ENCODE measurements at places on chromosomes 5 and 9.

DNA sequence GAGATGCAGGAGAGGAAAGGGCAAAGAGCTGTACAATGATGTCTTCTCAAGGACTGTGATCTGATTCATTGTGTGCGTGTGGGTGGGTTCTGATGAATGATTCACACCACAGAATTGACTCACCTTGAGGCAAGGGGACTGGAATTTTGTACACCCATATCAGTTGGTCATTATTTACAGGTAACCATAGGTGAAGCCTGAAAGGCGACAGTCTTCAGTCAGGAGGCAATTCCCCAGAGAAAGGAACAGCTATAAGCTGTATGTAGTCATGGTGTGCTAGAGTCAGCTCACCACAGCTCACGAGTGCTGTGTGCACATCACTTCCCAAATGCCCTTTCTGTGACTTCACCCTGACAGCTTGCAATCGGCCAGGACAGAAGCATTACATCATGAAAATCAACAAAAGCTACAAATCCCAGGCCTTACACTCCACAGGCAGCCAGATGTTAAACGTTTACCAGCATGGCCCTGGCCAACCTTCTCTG lies 87.6 kb upstream of the RPS23 start:
- DNase-seq, result no peak

DNA sequence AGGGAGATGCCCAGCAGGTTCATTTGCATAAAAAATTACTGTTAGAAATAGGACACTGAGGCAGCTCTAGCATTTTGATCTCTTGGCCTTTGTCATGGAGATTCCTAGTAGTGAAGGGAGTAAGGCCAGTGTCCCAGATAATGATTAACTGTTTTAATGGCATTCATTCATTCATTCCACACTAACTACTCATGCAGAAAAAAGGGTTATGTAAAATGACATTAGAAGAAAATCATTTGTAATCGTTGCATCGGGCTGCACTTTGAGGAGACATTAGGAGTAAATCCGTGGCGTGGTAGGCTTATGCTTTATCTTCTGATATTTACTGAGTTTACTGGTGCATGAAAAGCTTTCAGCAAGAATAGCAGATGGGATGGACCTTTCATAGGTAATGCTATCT lies 82.6 kb upstream of the GRHPR start:
- DNase-seq, result no peak

GRCh38 chr5:59065554-59065953 lies 482.7 kb downstream of the RAB3C start:
- no peak for DNase-seq

- no peak for DNase-seq
These were observed 5.9 kb downstream of the FAM163B start for GRCh38 chr9:133603135-133603927.

DNA sequence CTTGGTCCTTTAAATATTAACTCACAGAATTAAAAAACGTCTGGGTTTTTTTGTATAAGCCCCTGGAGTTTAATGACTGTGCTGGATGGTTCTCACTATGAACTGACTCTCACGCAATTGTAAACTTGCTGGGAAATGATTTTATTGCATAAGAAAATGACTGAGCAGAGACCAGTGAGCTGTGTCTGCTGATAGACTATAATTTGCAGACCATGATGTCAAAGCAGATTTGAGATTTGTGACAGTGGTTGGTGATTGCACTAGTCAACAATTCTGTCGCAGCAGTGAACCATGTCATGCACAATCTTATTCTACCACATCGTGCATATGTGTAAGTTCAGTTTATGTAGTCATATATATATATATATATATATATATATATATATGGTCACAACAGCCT lies 85.7 kb upstream of the C9orf72 start:
- no peak for DNase-seq

- DNase-seq, result no peak
These were observed 58.1 kb downstream of the DMRT1 start for GRCh38 chr9:899440-900184.

DNA sequence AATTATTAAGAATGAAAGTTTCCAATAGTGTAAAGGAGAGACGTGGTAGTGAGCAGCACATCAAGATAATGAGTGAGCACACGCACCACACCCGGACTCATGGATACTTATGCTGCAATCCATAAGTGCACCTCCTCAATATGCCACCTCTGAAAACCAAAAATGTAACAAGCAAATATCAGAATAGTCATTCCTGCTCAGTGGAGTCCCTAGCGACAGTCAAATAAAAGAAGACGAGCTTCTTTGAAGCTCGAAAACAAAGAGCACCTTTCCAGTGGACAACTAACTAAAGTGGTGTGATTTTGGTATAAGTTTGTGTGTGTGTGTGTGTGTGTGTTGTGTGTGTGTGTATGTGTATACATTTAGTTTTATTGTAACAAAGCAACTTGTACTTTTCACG lies 241.3 kb downstream of the DEPDC1B start:
- DNase-seq, result no peak

DNA sequence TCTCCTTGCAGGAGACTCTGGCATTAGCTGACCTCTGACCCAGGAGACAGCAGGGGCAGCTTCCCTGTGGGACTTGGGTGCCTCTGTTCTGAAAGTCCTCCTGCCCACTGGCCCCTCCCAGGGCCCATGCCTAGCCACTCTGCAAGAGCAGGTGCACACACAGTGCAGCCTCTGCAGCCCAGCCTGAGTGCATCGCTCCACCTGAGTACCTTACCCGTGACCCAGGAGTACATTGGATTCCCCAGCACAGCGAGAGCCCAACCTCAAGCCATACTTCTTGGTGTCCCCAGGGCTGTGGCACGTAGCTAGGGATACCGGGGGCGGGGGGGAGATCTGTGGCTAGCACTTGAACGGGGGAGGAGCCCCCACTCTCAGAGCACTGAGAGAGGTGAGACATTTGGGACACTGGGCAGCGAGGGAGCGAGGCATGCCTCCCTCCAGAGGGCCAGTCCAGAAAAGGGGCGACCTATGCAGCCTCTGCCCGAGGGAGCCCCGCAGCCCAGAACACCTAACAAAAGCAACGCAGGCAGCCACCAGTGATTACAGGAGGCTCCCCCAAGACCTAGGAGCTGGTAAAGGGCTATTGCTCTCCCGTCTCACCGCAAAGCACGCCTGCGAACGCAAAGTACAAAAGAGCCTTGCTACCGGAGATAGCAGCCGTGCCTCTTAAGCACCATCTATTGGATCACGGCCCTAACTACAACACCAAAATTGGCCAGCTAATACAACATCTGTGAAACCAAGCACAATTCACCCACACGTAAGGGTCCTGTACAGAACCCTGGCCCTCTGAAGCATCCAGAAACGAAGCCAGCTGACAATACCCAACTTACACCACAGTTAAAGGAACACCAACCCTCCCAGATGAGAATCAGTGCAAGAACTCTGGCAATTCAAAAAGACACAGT lies 826 bp upstream of the PRDM9 start:
- no peak for DNase-seq

DNA sequence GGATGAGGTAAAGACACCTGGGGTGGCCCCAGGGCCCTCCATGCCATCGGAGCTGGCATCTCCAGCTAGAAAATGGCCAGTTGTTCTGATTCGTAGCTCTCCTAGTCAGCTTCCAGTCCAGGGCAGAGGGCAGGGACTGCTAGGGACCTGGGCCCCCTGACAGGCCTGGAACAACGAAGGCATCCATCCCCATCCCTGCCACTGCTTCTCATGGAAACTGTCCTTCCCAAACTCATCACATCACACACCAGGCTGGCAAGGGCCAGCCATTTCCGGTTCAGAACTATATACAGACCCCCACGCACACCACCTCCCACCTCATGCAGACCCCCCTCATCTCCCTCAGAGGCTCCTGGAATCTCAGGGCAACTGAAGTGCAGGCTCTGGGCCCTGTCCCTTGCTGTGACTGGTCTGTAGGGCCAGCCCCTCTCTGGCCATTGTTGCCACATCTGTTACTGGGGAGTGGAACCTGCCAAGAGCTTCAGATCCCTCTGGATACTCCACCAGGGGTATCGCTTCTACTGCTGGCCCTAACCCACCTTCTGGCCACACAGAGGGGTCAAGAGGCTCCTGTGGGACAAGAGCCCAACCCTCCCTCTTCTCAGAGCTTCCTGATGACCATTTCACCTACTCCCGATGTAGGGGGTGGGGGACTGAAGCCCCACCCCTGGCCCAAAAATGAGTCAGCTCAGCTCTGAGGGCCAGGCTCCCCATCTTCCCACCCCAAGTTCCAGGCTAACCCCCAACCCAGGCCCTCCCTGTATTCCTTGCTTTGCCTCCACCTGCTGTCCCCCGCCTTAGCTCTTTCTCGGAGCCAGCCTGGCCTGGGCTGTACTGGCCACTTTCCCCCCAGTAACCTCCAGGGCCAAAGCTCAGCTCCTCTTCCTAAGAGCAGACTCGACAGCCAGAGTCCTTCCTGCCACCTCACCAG lies 1.2 kb upstream of the MZB1 start:
- DNase-seq, result no peak

DNA sequence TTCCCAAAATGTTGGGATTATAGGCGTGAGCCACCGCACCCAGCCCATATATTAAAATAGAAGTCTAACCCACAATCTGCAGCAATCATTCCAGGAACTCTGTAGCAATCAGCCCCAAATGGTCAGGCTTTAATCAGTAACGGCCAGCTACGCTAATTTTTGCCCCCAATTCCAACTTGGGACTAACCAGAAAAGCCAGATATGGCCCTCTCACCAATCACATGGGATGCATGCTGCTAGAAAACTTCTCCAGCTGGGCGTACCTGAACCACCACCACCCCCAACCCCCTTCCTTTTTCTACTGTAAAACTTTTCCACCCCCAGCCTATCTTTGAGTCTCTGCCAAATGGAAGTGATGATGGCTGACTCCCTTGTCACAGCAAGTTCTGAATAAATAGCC lies 4.1 kb downstream of the SUSD1 start:
- DNase-seq, result no peak

DNA sequence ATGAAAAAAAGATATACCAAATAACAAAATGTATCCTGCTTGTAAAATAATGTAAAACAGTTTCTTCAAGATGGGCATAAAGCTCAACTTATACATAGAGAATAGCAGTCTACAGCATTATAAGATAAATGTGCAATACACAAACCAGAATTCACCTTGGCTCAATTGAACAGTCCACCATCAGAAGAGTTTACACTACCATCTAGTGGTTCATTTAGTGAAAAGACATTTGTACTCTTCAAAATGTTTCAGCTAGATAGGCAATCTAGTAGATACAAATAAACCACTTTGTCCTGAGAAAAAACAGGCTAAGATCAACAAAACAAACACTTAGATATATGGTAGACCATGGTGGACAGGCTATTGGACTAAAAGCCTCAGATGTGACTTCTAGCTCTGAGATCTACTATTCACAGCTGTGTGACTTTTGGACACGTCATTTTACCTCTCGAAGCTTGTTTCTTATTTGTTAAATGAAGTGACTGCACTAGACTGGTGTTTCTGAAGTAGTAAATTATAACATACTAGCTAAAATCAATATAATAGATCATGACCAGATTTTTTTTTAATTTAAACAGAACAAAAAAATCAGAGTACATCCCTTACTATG lies 22.1 kb upstream of the TPD52L3 start:
- DNase-seq, result no peak

DNA sequence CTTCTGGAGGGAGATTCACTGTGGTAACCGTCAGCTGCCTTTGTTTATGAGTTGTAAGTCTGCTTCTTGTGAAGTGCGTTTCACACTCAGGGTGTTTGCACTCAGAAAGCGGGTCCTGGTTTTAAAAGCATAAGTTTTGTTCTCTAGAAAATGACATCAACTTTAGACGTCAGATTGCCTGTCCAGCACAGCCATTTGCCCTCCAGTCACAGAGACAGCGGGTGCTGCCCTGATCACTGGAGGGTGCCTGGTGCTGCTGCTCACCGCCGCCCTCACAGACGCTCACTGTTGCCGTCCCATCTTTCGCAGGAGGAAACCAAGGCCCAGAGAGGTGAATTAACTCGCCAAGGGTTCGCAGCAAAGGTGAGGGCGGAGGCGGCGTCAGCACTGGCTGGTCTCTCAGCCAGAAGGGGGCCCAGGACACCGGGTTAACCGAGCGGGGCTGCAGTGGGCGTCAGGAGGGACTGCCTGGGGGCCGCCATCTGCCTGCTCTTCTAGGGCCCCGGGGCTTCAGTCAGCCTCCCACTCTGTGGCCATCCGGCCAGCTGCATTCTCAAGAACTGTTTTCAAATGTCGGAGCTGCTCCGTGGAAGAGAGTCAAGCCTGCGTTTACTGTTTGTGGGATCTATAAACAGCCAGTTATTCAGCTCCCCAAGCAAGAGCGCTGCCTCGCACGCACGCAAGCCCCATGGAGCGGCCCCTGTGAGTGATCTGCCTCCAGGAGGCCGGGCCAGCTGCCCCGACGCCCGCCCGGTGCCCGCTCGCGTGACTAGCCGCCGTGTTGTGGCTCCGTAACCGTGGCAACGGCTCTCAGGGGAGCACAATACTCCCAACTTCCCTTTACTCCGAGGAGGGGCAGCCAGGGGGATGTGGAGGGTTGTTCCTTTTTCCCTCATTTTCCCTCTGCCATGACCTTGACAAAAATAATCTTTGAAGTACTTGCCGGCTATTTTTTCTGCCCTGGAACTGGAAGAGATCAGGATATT lies 43.4 kb upstream of the EXOC3 start:
- no peak for DNase-seq

DNA sequence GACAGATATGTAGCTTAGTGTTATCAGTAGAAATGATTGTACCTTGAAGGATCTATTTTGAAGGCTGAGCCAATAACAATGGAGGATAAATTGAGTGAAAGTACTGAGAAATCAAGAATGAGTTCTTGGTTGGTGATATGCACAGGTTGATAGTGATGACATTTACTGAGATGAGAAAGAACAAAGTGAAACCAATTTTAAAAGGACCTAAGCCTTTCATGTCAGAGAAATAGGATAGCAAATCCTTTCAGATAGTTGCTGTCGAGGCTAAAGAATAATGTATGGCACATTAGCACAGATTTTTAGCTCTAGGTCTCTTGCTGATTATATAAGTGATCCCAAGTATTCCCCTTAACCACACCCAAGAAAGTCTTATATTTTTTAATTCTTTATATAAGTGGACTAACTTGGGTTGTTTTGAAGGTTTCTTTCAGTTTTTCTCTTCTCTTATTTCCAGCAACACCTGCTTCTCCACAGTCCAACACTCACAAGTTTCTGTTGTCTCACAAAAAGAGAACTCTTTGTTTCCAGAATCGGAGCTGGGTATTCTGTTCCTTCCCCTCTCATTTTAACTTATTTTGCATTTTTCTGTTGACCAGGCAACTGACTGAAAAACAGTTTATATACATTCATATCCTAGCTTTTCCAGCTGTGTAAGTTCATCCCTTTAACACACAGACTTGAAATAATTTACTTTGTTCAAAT lies 286.9 kb upstream of the ATP10B start:
- no peak for DNase-seq

DNA sequence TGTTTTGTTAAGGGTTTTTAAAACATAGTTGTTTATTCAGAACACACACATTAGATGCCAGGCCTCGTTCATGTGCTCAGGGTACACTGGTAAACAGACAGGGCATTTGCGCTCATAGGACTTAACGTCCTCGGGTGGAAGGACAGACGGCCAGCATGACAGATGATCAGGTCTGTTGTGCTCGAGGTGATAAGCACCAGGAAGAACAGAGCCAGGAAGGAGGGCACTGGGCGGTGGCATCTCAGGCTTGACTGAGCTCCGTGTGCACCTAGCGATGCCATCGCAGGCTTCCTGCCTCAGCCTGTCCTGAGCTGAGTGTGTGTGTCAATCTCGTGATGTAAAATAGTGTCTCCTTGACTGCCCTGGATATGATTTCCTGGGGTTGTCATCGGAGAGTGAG lies 96.5 kb downstream of the EHMT1 start:
- no peak for DNase-seq

Measured in dorsolateral prefrontal cortex (tissue), 122 donors.